ENCODE measurements at places on chromosomes 5 and 9.

- DNase-seq, result no peak
Observed at GRCh38 chr9:99465231-99465907, 243.3 kb downstream of the SEC61B start.

- no peak for DNase-seq
Observed at GRCh38 chr9:130227833-130228232, 37.7 kb upstream of the HMCN2 start.

DNA sequence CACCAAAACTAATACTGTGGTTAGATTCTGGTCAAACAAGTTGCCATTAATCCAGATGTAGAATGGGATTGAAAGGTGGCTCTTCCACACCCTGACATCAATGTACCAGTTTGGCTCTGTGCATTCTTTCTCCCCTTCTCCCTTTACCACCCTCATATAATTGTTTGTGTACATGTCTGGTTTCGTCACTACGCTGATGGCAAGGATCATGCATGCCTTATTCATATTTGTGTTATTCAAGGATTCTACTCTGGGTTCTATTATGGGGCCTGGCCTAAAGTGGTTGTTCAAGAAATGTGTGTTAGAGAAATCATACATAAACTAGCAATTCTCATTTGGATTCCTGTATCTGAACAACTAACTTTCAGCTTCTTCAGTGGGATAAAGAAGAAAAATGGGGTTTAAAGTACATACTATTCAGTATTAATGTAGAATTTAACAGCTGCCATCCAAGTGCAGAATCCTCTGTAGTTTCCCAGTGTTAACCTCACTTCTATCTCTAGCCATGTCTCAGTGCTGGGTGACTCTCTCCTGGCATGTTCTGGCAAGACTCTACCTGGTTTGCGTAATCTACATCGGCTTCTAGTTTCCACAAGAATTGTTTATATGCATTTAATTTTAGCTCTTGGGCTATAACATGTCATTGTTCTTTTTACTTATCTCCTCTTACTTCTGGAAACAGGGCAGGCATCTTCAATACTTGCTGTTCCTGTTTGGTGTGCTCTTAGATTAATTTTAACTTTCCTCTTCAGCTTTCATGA lies 27.9 kb upstream of the CDKN2B start:
- DNase-seq, result no peak

DNA sequence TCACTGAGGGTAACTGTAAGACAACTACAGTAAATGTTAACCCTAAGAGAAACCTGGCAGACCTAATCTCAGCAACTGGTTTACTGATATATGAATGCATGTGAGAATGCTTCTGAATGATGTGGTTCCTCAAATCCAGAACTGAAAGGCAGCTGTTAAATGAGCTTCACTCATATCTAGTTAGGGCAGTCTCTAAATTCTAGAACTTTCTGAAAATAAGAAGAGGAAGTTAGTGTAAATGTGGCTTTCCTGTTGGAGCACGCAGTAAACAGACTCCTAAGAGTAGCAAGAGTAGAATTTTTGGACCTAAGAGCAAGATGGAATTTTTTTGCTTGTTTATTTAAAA lies 117.9 kb upstream of the KCNN2 start:
- DNase-seq, result no peak

DNA sequence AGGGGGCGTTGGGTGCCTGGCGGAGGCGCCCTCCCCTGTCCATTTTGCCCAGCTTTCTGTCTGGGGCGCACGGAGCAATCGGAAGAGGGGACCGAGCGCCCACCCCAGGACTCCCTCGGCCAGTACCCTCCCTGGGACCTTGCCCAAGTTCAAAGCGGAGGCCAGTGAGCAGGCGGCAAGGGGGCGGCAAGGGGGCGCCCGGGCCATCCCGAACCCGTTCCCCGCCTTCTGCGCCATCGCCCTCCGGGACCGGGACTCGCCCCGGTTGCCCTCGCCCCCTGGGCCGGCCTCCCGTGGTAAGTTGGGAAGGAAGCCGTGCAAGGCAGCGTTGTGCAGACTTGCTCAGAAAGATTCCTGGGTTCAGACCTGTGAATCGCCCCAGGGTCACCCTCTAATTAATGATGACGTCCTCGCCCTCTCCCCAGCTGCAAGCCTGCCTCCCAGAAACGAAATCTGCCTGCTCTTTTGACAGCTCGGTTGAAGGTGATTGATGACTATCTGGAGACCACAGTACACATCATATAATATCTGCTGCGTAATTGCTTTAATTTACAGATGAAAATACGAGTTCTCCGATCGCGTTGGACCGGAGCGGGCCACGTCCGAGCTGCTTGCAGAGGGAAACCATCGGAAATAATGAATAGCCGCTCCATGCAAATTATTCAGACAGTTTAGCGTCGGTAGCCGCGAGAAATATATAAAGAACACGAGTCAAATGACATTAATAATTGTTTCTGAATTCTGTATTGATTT lies 1.4 kb upstream of the IRX4 start:
- no peak for DNase-seq

DNA sequence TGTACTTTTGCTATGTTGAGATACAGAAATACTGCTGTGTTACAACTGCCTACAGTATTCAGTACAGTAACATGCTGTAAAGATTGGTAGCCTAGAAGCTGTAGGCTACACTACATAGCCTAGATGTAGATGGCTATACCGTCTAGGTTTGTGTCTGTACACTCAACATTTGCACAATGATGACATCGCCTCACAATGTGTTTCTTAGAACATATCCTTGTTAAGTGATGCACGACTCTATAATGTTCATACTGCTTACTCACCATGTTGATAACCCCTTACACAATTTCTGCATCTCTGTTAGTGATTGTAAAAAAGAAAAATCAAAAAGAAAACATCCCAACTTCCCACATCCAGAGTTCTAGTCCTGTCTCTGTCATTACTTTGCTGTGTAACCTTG lies 450.0 kb downstream of the CCDC171 start:
- DNase-seq, result no peak

GRCh38 chr5:110031402-110032140 lies 341.8 kb downstream of the MAN2A1 start:
- no peak for DNase-seq

- no peak for DNase-seq
Observed at GRCh38 chr5:157033071-157033583, 25.8 kb downstream of the HAVCR1 start.

DNA sequence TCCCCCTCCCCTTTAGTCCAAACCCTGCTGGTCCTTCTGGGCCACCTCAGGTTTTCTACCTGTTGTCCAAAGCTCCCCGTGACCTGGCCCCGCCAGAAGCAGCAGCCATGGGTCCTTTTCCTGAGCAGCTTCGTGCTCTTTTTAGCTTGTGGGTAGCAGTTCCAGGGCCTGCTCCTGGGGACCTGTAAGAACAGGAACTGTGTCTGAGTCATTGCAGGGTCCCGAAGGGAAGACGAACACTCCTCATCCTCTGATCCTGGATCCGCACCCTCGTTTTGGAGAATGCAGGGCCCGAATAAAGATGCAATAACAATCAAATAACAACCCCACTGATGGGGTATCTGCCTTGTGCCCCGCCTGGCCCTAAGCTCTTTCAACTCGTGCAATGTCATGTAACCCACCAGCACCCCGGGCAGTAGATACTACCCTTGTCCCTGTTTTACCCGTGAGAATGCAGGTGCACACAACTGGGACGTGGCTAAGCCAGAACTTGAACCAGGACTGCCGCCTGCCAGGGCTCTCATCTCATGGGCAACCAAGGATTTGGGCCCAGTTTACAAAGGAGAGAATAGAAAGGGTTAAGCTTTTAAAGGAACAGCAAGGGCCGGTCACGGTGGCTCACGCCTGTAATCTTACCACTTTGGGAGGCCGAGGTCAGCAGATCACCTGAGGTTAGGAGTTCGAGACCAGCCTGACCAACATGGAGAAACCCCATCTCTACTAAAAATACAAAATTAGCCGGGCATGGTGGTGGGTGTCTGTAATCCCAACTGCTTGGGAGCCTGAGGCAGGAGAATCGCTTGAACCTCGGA lies 33.2 kb downstream of the NEK6 start:
- no peak for DNase-seq

- DNase-seq, result no peak
Observed at GRCh38 chr9:12640016-12640587, 53.1 kb upstream of the TYRP1 start.

DNA sequence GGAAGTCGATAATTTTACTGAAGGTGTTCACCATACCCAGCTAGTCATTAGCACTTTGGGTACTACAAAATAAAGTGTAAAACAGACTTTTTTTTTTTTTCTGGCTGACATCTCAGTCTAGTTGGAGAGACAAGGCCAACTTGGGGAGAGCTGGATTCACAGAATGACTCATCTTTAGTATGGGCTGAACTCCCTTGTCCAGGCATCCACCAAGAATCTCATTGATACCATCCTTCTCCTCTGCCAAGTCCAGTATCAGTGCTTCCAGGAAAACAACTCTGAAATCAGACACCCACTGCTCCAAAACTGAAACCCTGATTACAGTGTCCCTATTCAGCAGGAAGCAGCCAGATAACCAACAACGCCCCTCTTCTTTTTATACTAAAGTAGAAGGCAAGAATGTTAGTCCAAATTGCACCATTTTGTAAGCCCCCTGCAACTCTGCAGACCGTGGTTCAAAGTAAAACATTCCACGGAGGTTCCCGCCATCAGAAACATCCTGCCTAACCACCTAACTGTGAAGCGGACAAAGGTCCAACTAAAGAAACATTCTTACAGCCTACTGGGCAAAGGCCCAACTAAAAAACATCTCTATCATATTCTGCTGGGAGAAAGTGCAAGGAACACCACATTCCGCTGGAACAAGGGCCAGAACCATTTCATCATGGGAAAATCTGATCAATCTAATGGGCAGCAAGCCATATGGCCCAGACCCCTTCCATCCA lies 728.2 kb downstream of the BRINP1 start:
- DNase-seq, result no peak

GRCh38 chr9:121713400-121714070 lies 62.1 kb downstream of the DAB2IP start:
- DNase-seq, result no peak

DNA sequence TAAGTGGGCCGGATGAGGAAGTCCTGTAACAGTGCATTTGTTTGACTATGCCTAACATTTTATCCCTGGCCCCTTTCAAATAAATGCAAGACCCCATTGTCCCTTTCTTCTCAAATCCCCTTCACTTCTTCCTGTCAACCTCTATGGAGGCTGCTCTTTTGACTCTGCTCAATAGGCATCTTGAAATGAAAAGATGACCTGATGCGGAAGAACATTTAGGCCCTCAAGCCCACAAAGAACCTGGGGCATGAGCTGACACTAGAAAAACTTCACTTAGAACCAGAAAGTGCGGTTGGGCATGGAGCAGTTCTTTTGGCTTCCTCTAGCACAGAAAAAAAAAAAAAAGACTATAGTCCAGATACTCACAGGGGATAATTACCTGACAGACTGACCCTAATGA lies 1434.7 kb upstream of the WWC1 start:
- no peak for DNase-seq

- DNase-seq, result no peak
Observed at GRCh38 chr9:73176450-73176875, 24.8 kb downstream of the ANXA1 start.

- DNase-seq, result no peak
Observed at GRCh38 chr5:33091571-33092363, 349.0 kb upstream of the TARS1 start.

DNA sequence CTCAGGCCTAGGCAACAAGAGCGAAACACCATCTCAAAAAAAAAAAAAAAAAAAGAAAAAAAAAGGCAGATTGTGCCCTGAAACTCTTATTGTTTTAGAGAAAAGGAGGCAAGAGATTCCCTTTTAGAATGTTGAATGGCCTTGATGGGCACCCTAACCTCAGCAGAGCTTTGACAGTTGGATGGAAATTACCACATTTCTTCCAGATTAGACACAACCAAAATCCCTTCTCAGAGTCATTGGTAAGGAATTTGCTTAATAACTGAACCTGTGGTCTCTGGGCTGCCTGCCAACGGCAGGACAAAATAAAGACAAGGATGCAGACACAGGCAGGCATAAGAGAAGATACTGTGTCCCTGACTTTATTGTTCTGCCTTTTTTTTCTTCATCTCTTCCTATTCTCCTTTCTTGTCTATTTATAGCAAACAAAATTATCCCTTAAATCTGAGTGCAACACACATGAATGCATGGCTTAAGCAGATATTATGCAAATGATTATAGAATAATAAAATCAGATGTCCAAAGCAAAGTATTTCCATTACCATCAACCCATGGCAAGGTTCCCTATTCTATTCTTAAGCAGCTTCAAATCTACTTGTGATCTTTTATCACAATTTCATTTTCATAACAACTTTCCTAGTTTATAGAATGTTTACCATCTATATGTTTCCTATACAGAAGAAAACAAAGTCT lies 37.3 kb upstream of the TRIO start:
- no peak for DNase-seq

DNA sequence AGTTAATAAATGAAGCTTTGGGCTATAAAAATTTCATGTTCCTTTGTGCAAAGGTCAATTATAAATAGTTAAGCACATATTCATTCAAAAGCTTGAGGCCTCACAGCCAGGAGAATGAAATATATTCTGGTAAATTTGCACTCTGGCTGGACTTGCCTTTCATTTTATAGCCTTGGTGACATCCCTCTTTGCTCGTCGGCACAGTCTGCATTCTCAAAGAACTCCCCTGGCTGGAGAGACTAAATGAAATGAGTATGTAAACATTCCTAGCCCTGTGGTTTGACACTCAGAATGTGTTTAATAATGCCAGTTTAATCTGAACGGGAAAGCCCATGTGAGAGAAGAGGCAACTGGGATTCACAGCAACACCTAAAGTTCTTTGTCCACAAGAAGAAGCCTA lies 285.6 kb downstream of the BRINP1 start:
- no peak for DNase-seq

- DNase-seq, result no peak
Observed at GRCh38 chr9:129182625-129183494, 4.8 kb upstream of the IER5L start.

GRCh38 chr9:83920469-83920926 lies 734 bp downstream of the KIF27 start:
- DNase-seq, result no peak

- DNase-seq, result no peak
Observed at GRCh38 chr9:70484232-70485130, 70.0 kb upstream of the KLF9 start.

DNA sequence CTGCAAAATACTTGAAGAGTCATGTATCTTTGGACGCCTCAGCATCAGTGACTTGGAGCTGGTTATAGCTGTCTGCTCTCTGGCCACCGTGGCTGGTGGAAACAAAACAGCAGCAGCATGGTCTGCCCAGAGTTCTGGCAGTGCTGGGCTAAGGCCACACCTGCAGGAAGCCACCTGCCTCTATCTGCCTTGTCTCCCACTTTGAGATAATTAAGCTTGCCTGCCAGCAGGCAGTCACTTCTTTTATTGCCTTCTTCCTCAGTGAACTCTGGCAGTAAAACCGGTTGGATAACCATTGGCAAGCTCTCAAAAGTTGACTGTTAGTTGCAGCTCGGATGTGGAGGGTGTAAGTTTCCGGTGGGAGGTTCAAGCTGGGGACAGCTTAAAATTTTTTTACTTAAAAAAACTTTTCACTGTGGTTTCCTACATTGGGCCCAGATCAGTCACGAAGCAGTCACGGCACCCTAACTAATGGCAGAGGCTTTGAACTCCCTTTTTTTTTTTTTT lies 4.9 kb downstream of the SMIM3 start:
- peak; percentile 30 for DNase-seq

All from NCI-H1436 treated with DMSO at 0.1 percent for 48 hours (cell line).